Suppressor macrophage treated with lipopolysaccharide for 1 hour (primary cell): ENCODE measurements at places on chromosomes 7 and 10.

DNA sequence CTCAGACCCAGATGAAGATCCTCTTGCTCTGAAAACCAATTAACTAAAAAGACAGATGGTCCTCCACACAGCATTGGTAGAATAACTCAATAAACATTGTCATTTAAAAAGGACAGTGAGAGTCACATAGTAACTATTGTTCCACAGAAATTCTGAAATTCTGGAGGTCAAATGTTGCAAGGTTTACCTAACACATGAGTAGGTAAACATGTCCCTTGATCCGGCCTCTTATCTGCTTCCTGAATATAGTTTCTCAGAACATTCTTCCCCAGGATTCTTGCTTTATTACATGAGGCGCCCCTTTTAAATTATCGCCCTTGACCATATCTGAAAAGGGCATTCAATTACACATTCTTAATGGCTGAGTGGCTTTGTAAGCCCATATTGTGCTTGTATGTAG, 270.7 kb downstream of the SEMA3D start:
- no peak for DNase-seq

GRCh38 chr10:23362879-23363792, 18.5 kb upstream of the C10orf67 start:
- no peak for DNase-seq

- DNase-seq: no peak
Observed at GRCh38 chr10:47337310-47337709, 10.9 kb upstream of the RBP3 start.

DNA sequence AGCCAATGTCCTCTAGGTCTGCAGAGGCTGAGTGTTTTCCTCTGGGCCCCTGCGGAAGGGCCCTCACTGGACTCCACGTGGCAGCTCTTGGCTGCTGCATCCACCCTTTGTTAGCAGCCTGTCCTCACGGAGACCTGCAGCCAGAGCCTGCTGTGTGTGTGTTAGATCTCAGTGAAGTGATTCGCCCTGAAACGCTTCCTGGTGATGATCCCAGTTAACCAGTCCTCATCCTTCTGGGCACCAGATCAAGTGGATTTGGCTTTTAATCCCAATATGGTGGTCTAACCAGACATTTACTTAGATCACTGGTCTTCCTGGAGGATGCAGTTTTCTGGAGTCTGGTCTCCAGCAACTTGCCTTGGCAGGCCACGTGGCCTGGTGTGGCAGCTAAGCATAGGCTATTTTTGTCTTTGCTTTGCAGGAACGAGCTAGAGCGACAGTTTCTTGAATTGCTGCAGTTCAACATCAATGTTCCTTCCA, 39.5 kb upstream of the GJD4 start:
- no peak for DNase-seq

- DNase-seq: no peak
Observed at GRCh38 chr10:14261336-14261735, 69.4 kb downstream of the FRMD4A start.

- peak; percentile 72 for DNase-seq
Observed at GRCh38 chr10:21526188-21526859, 842 bp upstream of the SKIDA1 start.

- DNase-seq: no peak
Observed at GRCh38 chr7:139823959-139824521, 5.0 kb upstream of the TBXAS1 start.

- peak; percentile 53 for DNase-seq
Observed at GRCh38 chr10:38007551-38007950, 2.9 kb upstream of the ZNF33A start.
